ENCODE measurements at places on chromosomes 2 and 18. TPM values are rescaled to one million over a fixed set of nuclear protein-coding genes. Genes with fewer than 3 reads are reported as not detected.

The MC4R gene
- 0.19 TPM for total RNA-seq

DNA sequence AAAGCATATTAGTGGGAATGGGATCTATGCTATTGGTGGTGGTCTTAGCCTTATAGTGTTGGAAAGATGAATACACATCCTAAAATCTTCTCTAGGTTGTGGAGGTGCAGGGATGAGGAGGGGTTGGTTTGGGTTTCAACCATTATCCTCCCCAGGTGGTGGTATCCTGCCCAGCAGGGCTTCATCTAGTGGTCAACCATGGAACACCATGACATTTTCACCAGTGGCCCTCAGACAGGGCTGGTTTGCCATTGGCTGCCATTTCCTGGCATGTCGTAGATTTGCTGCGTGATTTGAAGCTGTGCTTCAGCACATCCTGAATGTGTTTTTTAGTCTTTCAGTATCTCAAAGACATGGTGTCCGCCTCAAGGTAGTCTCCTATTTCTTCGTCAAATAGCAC is 391.2 kb upstream of the HNRNPA3 start:
- DNase-seq = no peak

GRCh38 chr2:108448678-108449409 is at the start of gene GCC2:
TSS of gene GCC2 (plus strand) at chr2:108449206. CDS start at chr2:108449275, 69 bp downstream.
- peak; percentile 94 for DNase-seq

The RAB31 gene
- total RNA-seq = 23.6 TPM

The ASPRV1 gene
- total RNA-seq = 1.7 TPM

DNA sequence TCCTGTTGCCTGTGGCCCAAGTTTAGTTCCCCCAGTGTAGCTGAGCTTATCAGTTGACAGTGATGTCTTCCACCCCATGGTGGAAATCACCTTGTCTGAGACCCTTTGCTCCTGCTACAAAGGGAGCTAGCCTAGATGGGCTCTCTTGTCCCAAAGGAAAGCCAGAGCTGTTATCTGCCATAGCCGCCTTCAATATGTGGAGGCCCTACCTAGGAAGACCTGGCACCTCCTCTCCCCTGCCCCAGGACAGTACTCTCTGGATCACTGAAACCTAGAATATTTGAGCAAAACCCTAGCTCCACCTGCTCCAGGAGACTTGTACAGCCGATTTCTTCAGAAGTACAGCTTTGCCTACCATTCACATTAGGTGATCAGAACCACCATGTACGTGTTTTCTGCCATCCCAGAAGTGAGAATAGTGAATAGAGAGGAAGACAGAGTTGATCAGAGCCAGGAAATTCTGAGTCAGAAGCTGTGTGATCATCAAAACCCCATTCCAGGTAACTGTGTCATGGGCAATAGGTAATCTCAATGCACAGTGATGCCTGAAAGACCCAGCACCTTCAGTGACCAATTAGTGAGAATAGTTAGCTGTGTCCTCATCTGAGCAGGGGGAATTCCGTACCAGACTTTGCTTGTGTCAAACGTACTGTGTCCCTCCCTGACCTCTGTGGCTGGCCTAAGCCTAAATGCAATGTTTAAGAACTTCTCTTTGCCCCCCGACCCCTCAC is 138.4 kb upstream of the ALPP start:
- DNase-seq = no peak

DNA sequence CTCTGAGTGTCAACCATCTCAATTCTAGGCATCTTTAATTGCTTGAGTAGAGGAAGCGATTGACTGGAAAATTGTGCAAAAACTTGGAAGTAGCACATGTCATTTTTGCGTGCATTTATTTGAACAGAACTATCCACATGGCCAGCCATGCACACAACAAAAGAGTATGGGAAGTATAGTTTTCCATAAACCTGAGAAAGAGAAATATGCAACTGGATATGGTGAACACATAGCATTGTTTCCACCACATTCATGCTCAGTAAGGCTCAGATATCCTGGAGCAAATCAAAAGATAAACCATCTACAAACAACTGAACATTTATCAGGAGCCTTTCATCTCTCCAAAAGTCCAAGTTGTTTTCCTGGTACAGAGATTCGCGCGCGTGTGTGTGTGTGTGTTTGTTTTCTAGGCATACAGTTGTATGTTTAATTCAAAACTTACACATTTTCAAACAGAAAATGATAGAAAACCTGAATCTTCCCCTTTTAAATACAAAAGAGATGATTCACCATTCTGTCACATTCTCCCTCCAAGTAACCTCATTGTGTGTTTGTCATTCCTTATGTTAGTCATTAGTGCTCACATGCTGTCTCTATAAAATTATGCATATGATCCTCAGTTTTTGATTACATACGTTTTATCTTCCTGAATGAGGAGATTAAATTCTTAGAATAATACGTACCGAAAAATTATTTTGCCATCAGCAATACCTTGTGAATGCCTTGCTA is 780.4 kb upstream of the NRXN1 start:
- DNase-seq = no peak

The CPS1 gene
- 7.9 TPM for total RNA-seq

DNA sequence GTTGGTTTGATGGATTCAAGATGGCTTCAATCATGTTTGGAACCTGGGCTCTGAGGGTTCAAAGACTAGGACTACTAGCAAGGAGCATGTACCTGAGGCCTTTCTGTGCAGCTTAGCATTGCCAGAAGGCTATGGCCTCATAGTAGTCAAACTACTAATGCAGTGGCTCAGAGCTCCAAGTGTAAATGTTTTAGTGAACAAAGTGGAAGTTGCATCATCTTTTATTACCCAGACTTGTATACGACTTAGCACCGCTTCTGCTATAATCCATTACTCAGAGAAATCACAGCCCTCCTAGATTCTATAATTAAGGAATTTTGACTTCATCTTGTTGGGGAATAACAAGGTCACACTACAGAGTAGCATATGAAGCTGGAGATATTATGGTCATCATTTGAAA is 210.5 kb downstream of the ERBB4 start:
- DNase-seq = no peak

DNA sequence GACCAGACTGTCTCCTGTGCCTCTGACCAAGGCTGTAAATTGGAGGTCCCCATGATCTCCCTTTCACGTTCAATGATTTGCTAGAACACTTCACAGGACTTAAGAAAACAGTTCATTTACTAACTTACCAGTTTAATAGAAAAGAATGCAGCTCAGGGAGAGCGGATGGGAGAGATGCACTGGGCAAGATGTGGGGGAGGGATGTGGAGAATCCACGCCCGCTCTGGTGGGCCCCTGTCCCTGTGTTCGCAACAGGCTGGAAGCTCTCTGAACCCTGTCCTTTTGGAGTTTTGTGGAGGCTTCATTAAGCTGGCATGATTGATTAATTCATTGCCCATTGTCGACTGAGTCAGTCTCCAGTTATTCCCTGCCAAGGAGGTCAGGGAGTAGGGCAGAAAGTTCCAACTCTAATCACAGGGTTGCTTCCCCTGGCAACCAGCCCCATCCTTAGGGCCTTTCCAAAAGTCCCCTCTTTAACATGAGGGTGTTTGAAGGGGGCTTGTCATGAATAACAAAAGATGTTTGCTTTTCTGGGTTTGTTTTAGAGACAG is 257.1 kb downstream of the ACKR3 start:
- no peak for DNase-seq

The TUBB8B gene
- not detected for total RNA-seq

The DYNC1I2 gene
- total RNA-seq = 122 TPM

GRCh38 chr18:3511980-3512379 is 62.0 kb downstream of the TGIF1 start:
- no peak for DNase-seq

The CHRND gene
- 5.8 TPM for total RNA-seq

DNA sequence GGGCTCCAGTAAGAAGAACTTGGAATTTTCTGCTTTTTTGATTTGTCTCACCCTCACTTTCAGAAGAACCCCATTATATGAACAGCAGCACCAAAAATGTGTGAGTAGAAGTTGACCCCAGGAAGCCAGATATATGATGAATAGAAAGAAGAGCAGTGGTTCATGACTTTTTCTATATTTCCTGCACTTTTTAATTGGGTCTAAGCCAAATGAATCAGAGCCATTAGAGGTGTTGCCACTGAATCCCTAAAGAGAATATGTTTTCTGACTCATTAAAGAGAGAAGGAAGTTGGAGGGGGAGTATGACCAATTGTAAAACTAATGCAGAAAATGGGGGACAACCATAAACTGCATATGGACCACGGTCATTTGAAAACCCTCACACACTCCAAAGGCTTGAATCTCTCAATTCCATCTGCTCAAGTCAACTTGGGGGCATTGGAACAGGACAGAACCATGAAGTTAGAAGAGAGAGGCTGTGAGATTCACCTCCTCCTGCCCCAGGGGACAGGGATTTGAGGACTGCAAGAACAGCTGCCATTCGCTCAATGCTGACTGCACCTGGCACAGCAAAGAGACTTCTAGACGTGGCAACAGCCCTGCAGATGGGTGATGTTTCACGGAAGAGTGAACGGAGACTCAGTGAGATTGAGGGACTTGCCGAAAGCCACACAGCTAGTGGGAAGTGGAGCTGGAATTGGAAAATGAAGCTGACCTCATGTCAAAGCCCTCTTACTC is 3.0 kb downstream of the DAPL1 start:
- no peak for DNase-seq

Data from neural crest cell (in vitro differentiated cells).